ENCODE measurements at places on chromosomes 4 and X.

DNA sequence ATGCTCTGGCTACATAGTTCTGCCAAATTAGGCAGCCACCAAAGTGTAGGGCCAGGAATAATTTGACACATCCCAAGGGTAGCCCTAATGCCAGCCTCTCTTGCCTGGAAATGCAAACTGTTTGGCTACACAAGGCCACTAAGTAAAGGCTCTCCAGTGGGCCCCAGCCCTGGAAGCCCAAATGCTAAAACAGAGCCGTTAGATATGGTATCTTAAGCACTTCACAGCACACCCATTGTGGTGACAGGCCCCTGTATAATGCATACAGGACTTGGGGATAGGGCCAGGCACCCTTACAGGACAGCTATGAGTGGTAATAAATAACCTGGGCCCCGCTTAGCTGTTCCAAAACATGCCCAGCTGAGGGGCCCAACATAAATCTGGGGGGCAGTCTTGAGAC is 623.9 kb downstream of the BCOR start:
- no peak for DNase-seq

DNA sequence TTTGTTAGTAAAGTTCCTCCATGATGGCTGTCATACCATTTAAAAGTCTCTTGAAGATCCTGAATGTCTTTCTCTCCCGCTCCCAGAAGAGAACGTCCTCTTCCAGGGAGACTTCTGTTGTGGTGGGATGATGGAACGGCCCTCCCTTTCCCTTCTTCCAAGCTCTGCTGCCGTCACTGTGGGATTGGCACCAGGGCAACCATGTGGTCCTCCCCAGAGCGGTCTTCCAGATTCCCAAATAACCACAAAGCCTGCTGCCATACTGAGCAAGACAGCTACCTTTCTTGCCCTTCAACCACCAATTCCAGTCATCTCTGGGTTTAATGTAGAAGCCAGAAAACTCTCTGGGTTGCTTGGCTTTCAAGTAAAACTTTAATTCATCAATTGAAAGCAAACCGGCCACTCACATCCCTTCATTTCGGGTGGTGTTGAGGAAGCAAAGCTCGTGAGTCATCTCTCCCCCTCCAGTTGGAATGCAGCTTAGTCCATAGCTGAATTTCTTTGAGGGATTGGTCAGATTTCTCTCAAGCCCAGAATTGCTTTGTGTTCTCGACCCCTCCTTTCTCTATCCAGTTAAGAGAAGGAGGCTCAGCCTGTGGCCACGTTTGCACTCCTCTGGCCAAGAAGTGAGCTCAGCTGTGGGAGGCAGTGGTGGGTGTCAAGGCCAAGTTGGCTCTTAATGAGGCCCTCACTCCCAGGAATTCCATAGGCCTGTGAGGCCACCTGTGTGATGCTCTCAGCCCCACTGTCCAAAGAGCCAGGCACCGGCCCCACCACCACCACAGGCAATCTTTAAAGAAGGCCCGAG is 36.9 kb downstream of the FHDC1 start:
- DNase-seq = no peak

- DNase-seq = no peak
Observed at GRCh38 chrX:129938081-129938480, 32.1 kb downstream of the UTP14A start.

DNA sequence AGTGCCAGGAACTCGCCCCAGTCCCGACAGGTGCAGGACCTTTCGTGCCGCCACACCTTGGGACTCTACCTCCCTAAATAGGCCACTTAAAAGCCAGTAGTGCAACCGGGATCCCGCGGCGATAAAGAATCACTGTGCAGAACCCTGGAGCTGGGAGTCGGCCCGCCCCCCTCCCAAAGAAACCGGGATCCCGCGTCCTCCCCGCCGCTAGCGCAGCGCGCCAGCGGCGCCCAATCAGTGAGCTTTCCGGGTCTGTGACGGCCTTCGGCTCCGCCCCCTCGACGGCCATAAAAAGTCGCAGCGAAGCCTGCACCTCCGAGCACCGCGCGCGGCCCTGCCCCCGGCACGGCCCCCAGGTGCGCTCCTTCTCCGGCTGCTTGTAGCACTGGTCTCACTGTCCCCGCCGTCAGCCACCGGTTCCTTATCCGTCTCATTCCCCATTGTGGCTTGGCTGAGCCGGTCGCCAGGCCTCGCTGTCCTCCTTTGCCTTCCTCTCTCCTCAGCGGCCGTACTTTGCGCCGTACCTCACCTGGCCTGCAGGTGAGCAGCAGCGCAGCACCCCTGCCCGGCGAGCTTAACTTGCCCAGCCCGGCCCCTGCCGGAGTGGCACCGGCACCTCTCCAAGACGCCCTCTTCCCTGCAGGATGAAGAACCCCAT is at the start of gene LRAT:
Gene LRAT (plus strand): TSS at position 318 of the 658 bp plus-strand sequence. CDS start 327 bp downstream, at position 645.
- DNase-seq = no peak

DNA sequence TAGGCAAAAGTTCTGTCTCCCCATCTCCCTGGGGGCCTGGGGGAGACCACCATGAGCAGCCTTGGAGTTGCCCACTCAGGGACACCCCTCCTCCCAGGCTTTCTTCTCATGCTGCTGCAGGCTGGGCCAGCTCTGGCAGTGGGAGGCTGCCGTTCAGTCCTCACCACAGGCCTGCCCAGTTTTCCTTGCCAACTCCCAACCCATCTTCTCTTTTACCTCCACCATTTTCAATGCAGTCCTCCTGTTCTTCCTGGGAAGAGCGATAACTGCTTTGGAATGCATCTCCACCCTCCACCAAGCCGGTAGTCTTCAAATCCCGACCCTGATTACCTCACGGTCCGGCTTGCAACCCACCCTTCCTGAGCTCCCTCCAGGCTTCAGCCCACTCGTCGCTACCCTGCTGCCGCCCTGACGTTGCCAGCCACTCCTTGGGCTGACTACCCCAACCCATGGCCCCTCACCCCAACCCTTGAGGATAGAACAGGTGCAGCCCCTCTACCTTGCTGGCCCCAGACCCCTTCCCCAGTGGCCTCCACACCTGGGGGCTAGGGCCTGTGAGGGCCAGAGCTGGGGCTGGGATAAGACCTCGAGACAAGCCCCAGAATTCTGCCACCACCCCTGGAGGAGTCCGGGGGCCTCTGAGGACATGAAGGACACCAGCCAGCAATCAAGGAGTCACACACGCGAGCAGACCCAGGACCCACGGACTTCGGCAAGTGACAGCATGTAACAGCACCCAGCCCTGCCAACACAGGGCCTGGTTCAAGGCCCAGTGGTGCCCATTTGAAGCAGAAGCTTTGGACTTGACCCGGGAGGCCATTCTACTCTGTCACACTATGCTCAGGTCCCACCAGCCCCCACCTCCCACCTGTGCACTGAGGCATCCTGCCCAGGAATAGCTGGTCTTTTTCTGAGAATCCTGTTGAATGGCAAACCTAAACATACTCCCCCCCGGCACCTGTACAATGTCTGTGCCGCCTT is 9.2 kb downstream of the WDR1 start:
- DNase-seq = no peak

- peak; percentile 71 for DNase-seq
Observed at GRCh38 chr4:602559-602942, 22.8 kb upstream of the PDE6B start.

GRCh38 chr4:153232768-153233167 is 28.5 kb downstream of the TRIM2 start:
- no peak for DNase-seq

DNA sequence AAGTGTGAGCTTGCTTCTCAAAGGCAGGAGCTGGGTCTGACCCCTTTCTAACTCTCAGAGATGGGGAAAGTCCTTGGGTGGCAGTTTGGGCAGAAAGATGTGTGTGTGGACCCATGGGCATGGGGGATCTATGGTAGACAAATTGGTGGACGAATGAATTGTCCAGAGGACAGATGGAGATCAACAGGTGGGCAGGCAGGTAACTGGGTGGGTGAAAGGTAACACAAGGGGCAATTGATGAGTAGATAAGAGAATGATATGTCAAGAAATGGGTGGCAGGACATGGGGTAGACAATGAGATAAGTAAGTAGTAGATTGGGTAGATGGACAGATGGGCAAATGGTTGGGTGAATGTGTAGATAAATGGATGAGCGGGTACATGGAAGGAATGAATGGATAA is 2.9 kb upstream of the KCND1 start:
- DNase-seq = no peak

DNA sequence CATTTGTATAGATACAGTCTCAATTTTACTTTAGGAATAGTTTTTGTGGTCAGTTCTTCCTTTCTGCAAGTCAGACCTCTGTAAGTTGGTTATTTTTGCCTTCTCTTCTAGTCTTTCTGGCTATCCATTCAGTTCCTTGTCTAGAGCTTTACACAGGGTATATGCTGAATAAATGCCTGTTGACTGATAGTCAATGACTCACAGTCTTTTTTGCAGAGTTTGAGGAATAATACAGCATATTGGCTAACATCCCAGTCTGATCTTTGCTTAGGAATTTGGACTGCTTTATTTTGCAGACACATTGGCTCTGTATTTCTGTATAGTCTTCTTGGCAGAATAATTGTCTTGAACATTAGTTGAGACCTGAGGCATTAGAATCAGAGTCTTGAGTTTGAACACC is 132.4 kb downstream of the MAGEC1 start:
- DNase-seq = no peak

- no peak for DNase-seq
Observed at GRCh38 chrX:15939737-15940136, 85.1 kb upstream of the AP1S2 start.

Data from NCI-H187 (cell line).